ENCODE measurements at places on chromosomes 2 and 18.

DNA sequence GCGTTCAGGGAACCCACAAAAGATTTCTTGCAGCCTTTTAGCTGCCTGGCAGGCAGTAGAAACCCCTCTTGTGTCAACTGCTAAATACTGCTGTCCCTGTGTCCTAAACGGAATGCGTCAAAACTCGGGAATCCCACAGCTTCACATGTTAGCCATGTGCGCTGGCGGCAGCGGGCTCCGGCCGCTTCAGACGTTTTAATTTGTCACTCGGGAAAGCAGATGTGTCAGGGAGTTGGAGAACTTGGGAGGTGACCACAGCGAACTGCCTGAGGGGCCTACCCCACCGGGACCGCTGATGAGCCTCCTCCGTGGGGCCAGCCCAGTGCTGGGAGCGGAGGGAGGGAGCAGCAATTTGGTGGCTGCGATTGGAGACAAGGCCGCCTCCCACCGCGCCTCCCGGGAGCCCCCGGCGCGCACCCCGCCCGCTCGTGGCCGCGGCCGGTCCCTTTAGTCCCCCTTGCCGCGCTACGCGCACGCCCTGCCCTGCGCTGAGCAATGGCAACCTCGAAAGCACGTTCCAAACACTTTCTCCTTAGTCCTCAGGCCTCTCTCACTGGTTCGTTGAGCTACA is 146.1 kb upstream of the SATB2 start:
- DNase-seq = no peak

DNA sequence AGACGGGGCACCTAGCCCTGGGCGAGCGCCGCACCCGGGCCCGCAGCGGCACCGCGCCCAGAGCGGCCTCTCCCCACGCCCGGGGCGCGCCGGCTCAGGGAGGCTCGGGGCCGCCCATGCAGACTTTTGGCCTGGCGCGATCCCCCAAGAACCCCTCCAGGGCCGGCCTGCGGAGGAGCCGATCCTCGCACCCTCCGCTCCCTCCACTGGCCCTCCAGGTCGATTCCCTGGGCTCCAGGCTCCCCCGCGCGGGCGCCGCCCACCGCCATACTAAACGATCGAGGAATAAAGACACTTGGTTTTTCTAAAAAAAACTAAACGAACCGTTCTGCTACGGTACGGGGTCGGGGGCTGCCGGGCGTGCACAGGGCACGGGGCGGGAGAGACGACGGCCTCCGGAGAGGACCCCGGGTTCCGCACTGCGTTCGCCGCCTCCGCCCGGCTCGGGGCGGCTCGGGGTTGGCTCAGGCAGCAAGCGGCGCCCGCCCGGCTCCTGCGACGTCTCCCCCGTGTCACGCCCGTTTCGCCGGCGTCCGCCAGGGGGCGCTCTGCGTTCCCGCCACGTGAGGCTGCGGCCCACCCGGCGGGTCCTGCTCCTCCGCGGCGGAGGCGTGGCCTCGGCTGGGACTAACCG is 365 bp upstream of the KHK start:
- peak; percentile 97 for DNase-seq

GRCh38 chr2:111106706-111107105 is 14.0 kb upstream of the BCL2L11 start:
- DNase-seq = no peak

GRCh38 chr2:47905386-47906156 is 727 bp downstream of the FBXO11 start:
- peak; percentile 26 for DNase-seq

DNA sequence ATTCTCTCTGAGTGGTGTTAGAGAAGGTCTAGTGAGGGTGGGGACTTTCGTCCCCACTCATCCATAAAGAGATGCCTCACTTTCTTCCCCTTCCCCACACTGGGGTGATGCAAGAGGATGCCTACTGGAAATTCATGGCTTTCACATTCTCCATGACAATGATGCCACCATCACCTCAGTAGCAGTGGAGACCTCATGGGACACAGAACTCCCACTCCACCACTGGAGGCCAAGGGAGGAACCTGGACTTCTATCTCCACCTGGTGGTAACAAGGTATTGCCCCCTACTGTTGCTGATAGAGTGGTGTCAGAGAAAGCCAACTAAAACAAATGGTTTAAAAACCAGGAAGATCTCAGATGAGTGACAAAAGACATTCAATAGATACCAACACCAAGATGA is 110.9 kb downstream of the INHBB start:
- DNase-seq = no peak

- DNase-seq = no peak
These were observed 126.2 kb upstream of the EML6 start for GRCh38 chr2:54597153-54597848.

DNA sequence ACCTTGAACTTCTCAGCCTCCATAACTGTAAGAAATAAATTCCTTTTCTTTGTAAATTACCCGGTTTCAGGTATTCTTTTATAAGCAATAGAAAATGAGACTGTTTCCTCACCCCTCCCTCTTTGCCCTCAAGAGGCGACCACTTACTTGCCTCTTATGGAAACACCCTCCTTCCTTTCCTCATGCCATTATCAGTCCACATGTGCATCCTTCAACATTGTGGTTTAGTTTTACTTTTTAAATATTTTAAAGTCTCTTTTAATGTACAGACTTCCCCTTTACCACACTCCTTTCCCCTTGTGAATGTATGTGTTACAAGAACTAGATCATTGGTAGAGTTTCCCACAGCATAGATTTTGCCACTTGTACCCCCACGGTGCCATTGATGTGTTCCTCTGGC is 202.4 kb upstream of the SIX2 start:
- no peak for DNase-seq

DNA sequence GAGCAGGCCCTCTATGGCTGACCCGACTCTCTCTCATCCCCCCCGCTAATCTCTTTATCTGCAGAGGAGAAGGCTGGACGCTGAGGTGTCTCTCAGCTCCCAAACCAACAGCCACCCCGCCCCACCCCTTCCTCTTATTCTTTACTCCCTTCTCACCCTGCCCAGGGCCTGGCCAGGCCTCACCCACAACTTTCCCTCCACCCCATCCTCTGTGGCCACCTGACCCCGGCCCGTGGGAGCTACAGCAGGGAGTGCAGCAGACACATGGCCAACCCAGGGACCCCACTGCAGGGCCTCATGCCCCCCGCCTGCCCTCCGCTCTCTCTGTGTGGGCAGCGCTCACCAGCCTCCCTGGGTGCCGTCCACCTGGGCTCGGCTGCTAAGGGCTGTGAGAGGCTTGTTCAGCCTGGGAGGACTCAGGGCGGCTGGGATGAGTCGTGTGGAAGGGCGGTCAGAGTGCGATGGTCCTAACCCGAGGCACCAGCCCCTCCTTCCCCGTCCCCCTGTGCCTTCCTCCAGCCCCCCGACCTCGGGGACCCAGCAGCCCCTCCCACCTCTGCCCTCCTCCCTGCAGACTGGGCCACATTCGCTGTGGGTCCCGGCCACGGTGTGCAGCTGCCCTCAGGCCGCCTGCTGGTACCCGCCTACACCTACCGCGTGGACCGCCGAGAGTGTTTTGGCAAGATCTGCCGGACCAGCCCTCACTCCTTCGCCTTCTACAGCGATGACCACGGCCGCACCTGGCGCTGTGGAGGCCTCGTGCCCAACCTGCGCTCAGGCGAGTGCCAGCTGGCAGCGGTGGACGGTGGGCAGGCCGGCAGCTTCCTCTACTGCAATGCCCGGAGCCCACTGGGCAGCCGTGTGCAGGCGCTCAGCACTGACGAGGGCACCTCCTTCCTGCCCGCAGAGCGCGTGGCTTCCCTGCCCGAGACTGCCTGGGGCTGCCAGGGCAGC is 6.8 kb downstream of the NEU4 start:
- DNase-seq = peak; percentile 8

DNA sequence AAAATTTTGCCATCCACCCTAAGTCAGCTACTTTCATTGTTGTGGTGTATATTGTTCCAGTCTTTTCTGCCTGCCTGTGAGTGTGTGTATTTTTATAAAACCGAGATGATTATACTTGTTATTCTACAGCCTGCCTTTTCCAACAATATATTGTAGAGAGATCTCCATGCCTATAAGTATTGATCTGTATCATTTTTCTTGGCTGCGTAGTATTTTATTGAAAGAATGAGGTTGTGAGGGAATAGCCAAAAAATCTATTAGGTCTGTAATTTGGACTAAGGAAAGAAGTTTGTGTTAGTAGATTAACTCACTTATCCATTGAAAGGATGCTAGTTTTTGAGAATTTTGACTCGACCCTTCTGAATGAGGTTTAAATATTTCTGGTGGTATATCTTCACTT is 34.9 kb downstream of the PPM1B start:
- no peak for DNase-seq

DNA sequence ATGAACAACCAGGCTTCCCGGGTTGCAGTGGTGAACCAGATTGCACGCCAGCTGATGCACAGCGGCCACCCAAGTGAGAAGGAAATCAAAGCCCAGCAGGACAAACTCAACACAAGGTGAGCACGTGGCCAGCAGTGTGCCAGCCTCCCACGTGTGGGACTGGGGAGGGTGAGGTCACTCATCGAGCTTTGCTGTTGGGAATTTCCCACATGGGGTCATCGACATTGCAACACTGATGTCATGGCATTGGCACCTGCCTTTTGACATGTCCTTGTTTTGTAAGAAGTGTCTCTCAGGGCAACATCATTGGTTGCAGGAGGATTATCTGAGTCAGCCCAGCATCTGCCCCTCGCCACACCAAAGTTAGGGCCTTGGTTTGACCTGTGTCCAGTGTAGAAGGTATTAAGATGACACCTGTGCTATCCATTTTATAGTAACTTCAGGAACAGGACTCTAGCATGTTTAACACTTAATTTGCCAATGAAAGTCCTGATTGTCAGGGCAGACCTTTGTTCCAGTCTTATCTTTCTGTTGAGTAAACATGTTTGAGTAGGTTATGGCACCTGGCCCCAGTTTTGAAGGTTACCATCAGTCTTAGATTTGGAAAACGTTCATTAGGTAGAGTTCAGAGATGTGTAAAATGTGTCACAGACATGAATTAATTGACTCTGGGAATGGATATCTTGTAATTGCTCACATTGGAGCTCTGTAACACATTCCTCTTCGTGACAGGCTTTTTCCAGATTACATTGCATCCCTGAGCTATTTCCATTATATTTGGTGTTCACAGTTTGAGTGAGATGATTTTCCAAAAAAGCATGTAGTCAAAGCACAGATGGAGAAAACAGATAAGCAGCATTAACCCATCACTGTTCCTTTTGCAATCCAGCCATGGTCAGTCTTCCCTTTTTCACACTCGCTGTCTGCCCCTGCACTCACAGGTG is 93.3 kb upstream of the EML6 start:
- DNase-seq = peak; percentile 36

DNA sequence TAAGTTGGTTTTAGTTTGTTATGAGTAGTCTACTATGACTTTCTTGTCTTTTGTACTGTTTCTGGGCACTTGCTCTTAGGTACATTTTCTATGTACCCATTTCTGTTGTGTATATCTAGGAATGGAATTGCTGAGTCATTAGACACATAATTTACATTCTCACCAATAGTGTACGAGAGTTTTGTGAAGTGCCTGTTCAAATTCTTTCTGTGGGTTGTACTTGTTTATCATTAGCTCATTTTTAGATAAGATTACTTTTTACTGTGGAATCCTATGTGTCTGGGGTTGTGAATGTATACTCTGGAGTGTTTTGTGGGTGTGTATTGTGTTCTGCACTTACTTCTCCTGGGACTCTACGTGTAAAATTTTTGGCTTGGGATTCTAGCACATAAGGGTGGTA is 36.6 kb upstream of the CD28 start:
- DNase-seq = no peak

DNA sequence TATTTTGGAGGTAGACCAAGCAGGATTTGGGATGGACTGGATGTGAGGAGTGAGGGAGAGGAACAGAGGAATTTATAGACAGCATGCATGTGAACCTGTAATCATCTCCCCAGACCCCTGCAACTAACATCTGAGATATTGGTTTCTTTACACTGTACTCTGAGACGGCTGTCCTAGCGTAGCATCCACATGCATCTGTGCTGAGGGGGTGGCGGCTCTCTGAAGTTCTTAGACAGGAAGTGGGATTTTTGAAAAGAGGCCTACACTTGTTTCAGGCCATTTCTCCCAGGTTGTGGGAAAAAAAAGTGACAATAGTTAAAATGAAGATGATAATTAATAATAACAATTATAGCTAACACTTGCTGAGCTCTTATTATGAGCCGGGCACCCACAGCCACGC is 150.2 kb upstream of the GATA6 start:
- no peak for DNase-seq

DNA sequence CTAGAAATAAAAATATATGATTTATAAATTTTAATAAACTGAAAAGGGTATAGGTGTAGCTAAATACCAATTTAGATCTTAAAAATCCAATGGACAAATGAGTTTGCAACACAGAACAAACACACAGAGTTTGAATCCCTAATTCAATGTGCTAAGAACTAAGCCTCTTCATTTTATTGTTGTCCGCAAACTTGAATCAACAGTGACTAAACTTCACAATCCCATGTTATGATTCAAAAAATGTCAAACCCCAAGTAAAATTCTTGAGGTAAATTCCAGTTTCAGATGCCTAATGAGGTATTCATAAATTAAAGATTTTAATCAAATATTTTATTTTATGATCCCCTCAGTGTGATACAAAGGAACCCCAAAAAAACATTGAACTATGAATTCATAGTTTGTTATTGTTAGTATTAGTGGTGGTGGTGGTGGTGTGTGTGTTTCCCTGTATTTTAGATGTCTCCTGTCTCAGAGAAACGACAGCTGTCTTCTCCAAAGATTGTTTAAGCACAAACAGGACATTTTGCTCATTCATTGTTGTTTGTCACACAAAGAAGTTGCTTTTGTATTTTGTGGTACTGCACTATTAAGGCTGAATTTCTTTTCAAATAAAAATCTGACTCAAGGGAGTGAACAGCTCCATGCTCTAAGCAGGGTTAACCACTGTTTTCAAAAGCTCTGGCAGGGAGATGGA is 259.8 kb downstream of the OSR1 start:
- DNase-seq = no peak

GRCh38 chr18:73859837-73860397 is 287.7 kb downstream of the FBXO15 start:
- no peak for DNase-seq

DNA sequence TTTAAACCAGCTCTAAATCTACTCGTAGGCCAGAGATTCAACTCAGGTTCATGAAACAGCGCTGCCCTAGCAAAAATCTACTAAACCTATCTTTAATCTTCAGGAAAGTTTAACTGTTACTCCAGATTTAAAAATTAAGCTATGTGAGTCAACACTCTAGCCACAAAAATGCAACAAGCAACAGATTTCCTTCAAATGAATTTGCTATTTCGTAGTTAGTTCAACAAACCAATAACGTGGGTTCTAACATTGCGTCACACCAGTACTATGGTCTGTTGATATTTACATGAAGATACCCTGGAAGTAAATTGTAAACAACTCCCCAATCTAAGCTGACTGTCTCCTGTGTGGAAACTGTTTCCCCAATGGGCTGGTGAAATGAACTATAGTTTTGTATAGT is 71.2 kb downstream of the FIGN start:
- peak; percentile 21 for DNase-seq
